ENCODE measurements at places on chromosomes 7 and 10.

- no peak for DNase-seq
Measured at GRCh38 chr10:50316695-50317648, 65.7 kb upstream of the ASAH2 start.

GRCh38 chr10:93068411-93069244 lies 5.1 kb upstream of the CYP26A1 start:
- no peak for DNase-seq

GRCh38 chr10:123972481-123973401 lies 81.1 kb upstream of the CPXM2 start:
- DNase-seq: no peak

- no peak for DNase-seq
Measured at GRCh38 chr7:81783818-81784217, 14.0 kb upstream of the HGF start.

GRCh38 chr7:105141068-105141467 lies 127.1 kb downstream of the KMT2E start:
- no peak for DNase-seq

DNA sequence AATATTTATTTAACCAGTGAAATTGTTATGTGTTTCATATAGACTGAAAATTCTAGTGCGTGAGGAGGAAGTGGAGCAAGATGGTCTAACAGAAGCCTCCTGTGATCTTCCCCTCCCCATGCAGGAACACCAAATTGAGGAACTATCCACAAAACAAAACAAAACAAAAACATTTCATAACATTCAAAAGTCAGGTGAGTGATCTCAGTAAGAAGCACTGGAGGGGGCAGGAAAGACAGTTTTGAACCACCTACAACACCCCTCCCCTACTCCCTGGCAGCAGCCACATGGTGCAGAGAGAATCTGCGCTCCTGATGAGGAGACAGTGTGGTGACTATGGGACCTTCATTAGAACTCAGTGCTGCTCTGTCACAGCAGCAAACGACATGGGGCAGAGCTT lies 221.9 kb upstream of the SEMA3C start:
- DNase-seq: no peak

DNA sequence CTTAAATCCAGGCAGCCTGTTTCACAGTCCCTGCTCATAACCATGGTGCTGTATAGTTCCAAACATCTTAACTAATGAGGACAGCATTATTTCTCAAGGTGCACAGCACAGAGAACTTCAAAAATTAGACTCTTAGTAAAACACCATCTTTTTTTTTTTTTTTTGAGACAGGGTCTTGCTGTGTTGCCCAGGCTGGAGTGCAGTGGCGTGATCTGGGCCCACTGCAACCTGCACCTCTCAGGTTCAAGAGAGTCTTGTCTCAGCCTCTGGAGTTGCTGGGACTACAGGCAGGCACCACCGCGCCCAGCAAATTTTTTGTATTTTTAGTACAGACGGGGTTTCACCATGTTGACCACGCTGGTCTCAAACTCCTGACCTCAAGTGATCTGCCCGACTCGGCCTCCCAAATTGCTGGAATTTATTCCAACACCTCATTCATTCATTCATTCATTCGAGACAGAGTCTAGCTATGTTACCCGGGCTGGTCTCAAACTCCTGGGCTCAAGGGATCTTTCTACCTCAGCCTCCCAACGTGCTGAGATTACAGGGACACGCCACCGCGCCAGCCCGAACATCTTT lies 507 bp upstream of the TMEM254 start:
- DNase-seq: no peak

GRCh38 chr10:73650537-73651331 lies 5.1 kb downstream of the SYNPO2L start:
- DNase-seq: no peak

GRCh38 chr10:70595566-70596016 lies 7.0 kb downstream of the PRF1 start:
- no peak for DNase-seq

GRCh38 chr7:35261041-35261440 lies 7.1 kb upstream of the TBX20 start:
- no peak for DNase-seq

- DNase-seq: no peak
Measured at GRCh38 chr10:108424656-108425055, 1260.2 kb upstream of the SORCS1 start.

DNA sequence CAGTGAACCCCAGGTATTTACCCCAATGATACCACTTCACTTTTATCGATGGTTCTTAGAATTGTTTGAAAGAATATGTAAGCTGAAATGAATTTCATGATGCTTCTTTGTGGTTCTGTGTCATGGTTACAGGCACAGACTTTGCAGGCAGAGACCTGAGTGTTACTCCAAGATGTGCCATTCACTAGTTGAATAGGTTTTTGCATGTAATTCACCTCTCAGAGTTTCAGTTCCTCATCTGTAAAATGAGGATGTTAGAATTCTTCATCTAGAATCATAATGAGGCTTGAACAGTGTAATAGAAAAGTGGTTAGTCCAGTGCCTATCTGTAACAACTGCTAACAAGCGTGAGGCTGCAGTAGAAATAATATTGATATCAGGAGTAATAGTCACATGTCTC lies 54.6 kb downstream of the VSTM2A start:
- DNase-seq: no peak

DNA sequence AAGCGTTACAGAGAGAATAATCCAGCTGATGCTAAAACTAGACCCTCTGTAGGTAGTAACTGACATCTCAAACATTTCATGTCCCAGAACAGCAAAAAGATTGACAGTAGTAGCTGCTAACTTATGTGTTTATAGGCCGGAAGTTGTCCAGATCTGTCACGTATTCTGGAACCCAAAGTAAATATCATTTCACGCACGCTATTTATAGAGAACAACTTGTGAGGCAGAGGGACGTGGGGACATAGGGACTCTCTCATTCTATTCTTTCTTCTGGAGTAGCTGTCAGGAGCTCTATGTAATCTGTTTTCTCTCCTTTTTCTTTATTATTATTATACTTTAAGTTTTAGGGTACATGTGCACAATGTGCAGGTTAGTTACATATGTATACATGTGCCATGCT lies 22.3 kb downstream of the AGK start:
- DNase-seq: no peak

DNA sequence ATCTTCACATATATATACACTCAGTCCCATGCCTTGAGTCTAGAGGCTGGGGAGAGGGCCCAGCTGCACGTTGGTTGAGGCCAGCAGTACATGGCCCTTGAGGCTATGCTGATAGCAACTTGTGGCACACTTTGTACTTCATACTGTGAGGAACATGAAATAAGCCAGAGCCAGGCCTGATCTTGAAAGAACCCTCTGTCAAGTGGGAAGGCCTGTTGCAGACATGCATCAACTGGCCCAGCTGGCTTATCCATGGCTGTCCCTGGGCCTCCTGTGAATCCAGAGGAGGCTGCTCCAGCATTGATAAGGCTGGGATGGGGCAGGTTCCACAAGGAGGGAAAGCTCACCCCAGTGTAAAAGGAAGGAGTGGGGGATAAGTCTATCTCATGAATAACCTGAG lies 140.4 kb downstream of the NRF1 start:
- no peak for DNase-seq

GRCh38 chr10:790821-791551 lies 101.5 kb upstream of the DIP2C start:
- no peak for DNase-seq

GRCh38 chr10:101050208-101051069 lies 11.3 kb upstream of the KAZALD1 start:
- peak; percentile 69 for DNase-seq

DNA sequence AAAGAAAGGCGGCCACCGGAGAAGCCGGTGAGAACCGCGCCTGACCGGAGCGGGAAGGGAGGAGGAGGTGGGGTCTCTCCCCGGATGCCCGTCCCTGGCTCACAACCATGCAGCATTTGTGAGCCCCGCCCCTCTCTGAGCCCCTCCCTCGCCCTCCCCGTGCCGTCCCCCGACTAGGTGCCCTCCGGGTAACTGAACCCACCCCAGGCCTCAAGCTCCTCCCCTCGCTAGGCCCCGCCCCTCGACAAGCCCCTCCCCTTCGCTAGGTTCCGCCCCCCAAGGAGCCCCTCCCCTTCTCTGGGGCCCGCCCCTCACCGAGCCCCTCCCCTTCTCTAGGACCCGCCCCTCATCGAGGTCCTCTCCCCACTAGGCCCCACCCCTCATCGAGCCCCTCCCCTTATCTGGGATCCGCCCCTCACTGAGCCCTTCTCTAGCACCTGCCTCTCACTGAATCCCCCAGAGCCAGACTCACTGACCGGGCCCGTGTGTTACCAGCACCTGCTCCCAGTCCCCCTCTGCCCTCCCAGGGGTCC lies 42.2 kb upstream of the HSPB1 start:
- DNase-seq: no peak

GRCh38 chr7:6128205-6128604 lies 97.0 kb downstream of the ANKRD61 start:
- no peak for DNase-seq

GRCh38 chr10:46520941-46521340 lies 35.5 kb downstream of the GPRIN2 start:
- no peak for DNase-seq
